ENCODE measurements at places on chromosomes 1 and 21.
A peak's percentile ranks its signal among the peaks of the same experiment; 100 is the strongest.

DNA sequence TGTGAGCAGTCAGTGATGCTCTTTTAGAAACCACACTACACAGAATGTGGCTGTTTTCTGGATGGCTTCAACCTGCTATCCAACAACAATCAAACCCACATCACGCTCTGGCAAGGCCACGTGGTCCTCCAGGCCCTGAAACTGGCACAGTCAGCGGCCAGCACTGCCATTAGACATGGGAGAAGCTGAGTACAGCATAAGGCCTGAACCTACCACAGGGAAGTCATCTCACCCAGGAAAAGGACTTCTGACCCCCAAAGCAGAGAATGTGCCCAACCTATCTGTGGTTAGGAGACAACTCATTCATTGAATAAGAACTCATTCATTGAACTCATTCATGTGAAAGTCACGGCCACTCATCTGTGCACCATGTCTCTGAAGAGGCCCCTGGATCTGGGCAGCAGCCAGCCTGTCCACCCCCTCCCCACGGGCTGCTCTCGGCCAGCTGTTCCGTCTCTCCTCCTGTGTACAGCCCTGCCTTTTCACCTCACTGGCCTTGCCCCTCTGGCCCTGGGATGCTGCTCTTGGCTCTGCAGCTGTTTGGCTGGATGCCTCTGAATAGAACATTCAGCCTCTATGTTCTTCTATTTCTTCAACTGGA, 41.1 kb downstream of the C1orf198 start:
- no peak for DNase-seq

- no peak for DNase-seq
Observed at GRCh38 chr1:185627761-185628501, 106.3 kb upstream of the HMCN1 start.

- no peak for DNase-seq
Observed at GRCh38 chr1:237146241-237146640, 104.3 kb downstream of the RYR2 start.

GRCh38 chr21:34878501-34878900, 170.6 kb downstream of the RUNX1 start:
- no peak for DNase-seq

GRCh38 chr1:66365635-66366034, 168.3 kb upstream of the SGIP1 start:
- DNase-seq = no peak

DNA sequence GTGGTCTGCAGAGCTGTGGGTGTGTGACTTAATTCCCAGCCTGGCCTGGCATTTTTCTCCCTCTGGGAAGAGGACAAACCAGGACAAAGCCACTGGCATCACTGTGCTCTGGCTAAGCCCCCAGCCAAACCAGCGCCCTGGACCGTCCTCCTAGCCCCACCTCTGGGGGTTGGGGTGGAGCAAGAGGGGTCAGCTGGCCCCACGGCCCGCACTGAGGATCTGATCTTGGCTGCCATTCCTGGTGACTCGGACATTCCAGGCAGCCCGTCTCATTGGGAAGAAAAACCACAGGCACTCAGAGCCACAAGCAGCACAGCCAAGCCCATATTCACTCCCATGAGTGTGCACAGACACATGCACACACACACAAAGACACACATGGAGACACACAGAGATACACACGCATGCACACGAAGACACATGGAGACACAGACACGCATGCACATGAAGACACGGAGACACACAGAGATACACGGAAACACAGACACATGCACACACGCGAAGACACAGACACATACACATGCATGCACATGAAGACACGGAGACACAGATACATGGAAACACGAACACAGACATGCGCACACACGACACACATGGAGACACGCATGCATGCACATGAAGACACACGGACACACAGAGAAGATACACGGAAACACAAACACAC, 2.3 kb upstream of the MXRA8 start:
- peak; percentile 92 for DNase-seq

DNA sequence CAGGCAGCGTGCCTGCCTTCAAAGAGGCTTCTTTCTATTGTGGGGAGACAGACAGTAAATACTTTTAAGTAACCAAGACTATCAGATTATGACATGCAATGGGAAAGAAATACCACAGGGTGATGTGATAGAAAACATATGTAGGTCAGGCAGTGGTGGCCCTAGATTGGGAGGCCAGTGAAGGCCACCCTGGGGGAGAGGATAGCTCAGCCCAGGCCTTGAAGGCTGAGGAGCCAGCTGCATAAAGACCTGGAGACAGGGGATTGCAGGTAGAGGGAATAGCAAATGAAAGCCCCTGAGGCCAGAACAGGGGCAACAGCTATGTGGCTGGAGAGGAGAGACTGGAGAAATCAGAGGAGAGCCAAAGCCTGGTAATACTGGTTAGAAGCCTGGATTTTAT, 4.0 kb downstream of the SOX13 start:
- no peak for DNase-seq

- no peak for DNase-seq
Observed at GRCh38 chr1:156863631-156864030, 3.0 kb downstream of the NTRK1 start.

DNA sequence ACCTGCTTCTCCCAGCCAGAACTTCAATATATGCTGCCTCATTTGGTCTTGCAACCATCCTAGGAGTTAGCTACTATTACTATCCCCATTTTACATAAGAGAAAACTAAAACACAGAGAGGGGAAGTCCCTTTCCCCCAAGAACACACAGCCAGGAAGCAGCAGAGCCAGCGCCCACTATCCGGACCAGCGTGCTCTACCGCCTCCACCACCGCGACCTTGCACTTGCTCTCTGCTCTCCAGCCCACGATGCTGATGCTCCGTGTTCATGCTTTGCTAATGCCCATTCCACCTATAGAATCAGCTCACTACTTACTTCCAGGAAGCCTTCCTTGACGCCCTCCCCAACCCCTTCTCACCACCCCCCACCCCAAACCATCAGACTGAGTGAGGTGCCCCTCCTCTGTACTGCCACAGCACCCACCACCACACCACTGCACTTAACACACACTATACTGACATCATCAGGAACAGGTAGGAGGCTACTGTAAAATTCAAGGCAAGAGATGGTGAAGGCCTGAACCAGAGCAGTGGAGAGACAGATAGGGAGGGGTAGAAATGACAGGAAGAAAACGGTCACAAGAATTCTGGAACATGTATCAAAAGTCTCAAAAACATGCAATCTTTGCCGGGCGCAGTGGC, 9.4 kb downstream of the TMEM53 start:
- no peak for DNase-seq

- DNase-seq = no peak
Observed at GRCh38 chr1:56142301-56142700, 437.1 kb downstream of the PLPP3 start.

All from sigmoid colon (tissue), 7 donors.